ENCODE measurements at places on chromosomes 6 and 20. TPM values are rescaled to one million over a fixed set of nuclear protein-coding genes. Genes with fewer than 3 reads are reported as not detected.

GRCh38 chr20:2538931-2539720 lies 2.8 kb downstream of the TMC2 start:
- DNase-seq, result no peak

DNA sequence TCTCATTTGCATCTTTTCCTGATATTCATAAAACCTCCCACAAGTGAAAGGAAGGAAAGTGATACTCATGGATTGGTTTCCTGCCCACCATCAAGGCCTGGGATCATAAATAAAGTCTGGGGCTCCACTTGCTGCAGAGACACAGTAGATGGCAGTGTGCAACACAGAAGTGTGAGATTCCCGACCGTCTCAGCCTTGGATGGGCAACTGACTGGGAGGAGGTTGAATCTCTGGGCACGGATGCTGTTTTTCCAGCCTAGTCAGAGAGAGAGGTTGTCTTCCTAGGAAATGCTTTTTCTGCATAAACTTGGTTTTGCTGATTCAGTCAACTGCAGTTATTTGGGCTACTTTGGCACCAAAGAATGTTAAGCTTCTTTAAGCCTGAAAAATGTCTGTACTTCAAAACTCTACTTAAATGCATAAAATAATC lies 9.9 kb upstream of the RFPL4B start:
- peak; percentile 91 for DNase-seq

DNA sequence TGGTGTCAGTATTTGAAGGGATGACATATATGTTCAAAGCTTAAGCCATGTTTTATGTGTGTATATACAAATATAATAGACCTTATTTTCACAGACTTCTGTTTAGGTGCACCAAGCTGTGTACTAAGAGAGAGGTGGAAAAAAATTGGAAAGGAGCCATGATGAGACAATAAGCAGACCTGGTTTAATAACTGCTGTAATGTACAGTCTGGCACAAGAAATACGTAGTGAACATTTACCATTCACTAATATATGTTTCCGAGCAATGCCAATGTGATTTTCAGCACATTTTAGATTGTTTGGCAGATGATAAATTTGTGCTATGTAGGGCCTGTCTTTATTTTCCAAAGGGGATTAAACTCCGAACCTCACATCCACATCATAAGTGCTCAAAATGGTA lies 116.3 kb downstream of the KHDC1L start:
- DNase-seq, result no peak

GRCh38 chr6:3455569-3456394 lies 1.1 kb downstream of the SLC22A23 start:
- peak; percentile 31 for DNase-seq

GRCh38 chr20:41509316-41510200 lies 108.6 kb downstream of the CHD6 start:
- DNase-seq, result no peak

DNA sequence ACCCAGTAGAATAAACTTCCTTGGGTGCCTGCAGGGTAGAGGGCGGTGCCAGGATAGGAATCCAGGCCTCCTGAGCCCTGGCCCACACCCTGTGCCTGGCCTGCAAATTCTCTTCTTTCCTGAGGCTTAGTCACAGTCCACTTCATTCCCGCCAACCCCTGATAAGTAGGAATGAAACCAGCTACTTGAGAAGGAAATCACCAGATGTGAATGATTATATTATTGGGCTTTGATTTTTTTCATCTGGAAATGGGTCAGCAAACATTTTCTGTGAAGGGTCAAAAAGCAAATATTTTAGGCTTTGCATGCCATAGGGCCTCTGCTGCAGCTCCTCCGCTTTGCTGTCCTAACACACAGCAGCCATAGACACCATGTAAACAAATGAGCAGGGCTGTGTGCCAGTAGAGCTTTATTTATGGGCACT lies 50.2 kb downstream of the STK35 start:
- DNase-seq, result no peak

DNA sequence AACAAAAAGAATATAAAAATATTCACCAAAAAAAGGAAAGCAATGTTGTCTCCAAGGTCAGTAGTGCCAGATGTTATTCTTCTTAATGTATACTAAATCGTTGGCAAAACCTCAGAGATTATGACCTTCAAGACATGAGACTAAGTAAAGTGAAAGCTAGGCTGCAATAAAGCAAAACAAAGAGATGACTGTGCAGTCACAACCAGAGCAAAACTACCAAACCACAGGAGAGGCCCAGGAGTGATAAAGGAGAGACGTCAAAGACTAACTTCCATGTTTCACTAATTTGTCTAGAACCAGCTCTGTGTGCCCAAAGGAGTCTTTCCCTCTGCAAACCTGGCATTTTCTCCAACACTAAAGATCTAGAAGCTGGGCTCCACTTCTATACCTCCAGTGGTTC lies 155.9 kb upstream of the POU3F2 start:
- no peak for DNase-seq

Gene IL17A
- total RNA-seq, result not detected

Gene OXT
- total RNA-seq, result not detected

Measured in dermis blood vessel endothelial cell (primary cell).